ENCODE measurements at places on chromosomes 2 and 18.

- no peak for DNase-seq
Observed at GRCh38 chr18:55110436-55110835, 151.2 kb upstream of the CCDC68 start.

- no peak for DNase-seq
Observed at GRCh38 chr2:51859260-51859659, 827.3 kb upstream of the NRXN1 start.

DNA sequence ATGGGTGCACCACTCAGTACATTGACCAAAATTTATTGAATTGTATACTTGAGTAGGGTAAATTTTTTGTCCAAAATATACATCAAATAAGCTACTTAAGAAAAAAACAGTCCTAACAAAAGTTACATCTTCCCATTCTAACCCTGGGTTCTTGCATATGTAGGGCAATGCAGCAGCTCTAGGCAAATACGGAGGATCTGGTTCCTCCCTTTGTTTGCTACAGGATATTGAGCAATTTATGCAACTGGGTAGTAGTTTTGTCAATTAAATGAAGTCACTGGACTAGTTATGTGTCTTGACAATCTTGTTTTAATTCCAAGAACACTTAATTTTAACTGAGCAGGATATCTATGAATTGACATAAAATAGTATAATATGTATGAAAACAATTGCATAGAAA, 1507.2 kb upstream of the PIK3C3 start:
- no peak for DNase-seq

DNA sequence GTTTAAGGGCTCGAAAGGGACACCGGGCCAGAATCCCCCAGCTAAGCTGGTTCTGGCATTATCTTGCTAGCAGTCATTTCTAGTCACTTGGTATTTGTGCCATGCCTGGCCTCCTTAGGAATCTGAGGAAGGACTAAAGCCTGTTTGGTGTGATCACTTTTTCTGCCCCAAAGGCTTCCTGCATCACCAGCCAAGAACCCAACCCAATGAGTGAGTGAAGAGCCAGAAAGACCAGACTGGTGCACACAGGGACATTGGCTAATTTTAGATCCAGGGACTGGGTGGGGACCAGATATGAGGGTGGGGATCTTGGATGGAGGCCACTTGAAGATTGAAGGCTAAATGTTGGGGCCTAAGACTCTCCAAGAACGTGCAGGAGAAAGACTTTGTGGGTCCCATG, 411.9 kb upstream of the TNP1 start:
- DNase-seq: no peak

- no peak for DNase-seq
Observed at GRCh38 chr2:46976556-46977279, 61.1 kb upstream of the MCFD2 start.

GRCh38 chr18:56661360-56662062, 10.4 kb downstream of the WDR7 start:
- peak; percentile 12 for DNase-seq

DNA sequence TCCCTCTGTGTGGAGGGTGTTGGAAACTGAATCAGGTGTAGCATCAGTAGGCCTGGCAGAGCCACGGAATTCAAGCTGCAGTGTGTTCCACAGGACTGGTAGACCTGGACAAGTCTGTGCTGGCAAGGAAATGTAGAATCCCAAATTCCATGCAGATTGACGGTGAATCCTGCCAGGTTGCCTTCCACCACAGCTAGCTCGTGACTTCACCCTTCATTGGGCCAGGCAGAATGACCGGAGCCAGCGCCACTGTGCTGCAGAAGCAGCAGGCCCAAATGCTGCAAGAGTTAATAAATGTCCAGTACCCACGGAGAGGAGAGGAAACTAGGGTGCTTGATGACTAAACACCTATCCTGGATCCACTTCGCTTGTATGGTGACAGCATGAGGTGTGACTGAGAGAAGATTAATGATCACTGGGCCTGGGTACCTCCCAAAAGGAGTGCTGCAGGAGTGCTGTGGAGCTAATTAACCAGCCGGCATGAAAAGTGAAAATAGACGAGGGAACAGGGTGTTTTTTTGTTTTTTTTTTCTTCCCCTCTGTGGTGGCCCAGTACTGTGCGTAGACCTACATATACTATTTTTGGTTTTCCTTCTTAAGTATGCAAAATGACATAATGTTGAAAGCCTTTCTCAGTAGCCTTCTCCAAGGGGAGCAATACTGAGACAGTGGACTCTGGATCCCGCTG, 122.2 kb downstream of the TANC1 start:
- DNase-seq: no peak

DNA sequence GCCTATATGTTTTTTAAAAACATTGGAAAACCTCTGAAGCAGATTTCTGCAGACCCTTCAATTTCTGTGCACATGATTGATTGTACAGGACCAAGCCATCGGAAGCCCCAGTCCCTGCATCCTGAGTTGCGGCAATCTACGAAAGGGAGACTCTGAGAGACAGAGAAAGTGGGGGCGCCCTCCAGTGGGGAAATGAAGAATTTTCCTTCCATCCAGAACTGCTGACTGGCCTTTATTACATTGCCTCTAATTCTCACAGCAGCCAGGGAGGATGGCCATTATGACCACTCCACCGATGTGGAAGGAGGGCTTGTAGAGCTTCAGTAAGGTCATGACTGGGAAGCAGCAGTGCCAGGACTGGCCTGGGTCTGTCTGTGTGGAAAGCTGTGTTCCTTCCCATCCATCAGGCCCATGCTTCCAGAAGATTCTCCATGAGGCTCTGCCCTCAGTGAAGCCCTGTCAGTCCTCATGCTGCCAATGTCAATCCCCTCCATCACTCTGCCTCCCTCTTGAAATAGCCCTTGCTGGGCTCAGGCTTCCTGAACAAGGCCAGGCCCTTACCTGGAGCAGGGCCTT, 20.0 kb upstream of the RESP18 start:
- peak; percentile 19 for DNase-seq

- DNase-seq: no peak
Observed at GRCh38 chr2:120231564-120231973, 8.4 kb upstream of the TMEM185B start.

GRCh38 chr2:101267671-101268656, 15.3 kb downstream of the CNOT11 start:
- DNase-seq: no peak

DNA sequence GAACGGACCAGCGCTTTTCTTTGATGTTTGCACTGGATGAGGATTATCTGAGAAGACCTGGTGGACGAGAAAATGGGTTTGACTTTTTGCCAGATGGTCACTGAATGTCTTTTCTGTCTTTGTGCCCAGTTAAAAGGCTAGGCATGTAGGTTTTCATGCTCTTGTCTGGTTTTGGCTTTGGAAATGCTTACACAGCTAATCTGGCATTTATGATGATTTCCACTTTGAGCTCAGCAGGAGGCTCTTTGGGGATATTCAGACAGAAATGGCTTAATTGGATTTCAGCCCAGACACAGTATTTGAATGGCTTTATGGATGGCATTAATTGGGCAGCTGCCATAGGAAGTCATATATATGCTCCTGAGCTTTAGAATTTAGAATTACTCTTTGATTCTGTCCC, 59.6 kb downstream of the NCK2 start:
- peak; percentile 45 for DNase-seq

DNA sequence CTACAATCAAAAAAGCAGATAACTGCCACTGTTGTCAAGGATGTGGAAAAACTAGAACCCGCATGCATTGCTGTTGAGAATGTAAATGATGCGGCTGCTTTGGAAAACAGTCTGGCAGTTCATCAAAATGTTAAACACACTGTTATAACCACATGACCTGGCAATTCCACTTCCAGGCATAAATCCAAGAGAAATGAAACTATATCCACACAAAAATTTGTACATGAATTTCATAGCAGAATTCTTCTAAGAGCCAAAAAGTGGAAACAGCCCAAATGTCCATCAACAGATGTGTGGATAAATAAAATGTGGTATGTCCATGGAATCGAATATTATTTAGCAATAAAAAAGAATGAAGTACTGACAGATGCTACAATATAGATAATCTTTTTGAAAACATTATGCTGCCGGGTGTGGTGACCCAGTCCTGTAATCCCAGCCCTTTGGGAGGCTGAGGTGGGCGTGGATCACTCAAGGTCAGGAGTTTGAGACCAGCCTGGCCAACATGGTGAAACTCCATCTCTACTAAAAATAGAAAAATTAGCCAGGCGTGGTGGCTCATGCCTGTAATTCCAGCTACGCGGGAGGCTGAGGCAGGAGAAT, 32.0 kb downstream of the ERCC3 start:
- DNase-seq: peak; percentile 85

DNA sequence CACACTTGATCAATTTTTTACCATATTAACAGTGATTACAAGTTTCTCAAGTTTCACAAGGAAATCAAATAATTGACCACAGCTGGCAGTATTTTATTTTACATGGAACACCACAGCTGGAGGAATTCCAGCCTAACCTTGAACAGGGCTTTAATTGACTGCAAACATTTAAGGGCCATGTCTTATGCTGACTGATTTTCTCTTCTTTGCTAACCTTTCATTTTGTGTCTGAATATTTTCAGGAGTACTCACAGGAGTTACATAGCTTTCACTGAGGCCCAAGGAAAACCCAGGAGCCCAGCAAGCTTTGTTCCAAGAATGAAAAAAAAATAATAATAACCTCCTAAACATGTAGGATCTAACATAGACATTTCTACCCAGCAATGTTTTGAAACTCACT, 49.6 kb downstream of the FRZB start:
- peak; percentile 27 for DNase-seq

DNA sequence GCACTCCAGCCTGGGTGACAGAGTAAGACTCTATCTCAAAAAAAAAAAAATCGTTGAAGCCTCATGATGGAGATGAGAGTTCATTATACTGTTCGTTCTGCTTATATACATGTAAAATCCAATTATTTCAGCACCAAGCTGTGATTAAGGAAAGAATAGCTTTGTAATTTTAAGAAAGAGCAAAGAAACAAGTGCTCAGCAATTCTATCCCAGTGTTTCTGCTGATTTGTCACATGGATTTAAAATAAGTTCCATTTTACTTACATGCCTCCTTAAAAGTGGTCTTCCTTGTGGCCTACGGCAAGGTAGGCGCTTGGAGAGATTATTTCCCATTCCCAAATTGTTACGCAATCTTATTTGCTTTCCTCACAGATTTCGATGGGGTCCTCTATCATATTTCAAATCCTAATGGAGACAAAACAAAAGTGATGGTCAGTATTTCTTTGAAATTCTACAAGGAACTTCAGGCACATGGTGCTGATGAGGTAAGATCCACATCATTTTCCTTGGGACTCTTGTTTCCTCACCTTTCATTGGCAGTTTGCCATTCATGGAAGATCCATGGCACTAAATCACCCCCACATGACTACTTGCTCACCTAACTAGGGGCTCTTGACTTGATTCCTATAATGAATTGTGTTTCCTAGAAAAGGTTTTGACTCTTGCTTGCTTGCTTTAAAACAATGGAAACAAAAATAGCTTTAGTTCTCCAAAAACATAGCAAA, 11.5 kb downstream of the ARPC2 start:
- no peak for DNase-seq

DNA sequence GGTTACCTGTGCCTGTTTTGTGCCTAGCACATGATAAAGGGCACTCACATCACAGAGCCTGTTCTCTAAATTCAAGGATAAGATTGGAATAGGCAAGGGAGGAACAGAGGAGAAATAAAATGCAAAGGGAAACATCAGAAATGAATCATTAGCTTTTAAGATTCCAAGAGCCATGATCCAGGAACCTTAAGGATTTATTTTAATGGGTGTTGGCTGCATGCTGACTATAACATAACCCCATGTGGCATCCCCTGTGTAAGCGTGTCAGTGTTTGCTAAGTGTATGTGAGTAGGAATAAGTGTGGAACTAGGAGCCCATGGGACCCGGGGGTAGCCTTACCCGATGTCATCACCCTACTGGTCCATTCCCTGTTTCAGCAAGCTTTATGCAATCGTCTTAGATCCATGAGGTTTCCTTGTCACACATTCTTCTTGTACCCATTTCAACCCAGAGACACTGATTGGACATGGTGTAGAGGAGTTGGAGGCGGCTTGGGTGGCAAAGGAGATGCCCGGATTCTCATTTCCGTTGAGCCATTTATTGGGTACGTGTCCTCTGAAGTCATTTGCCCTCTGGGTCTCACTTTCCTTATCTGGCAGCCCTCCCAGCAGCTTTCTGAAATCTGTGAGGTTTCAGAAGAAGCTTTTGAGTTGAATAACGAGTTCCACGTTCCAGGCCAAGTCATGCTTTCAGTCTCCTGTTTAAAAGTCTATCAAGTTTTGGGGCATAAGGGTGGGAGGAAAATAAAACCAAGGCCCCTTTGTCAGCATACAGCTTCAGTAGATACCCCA, 117.0 kb downstream of the MGAT5 start:
- peak; percentile 25 for DNase-seq

GRCh38 chr18:77316641-77317040, 67.0 kb downstream of the GALR1 start:
- no peak for DNase-seq

DNA sequence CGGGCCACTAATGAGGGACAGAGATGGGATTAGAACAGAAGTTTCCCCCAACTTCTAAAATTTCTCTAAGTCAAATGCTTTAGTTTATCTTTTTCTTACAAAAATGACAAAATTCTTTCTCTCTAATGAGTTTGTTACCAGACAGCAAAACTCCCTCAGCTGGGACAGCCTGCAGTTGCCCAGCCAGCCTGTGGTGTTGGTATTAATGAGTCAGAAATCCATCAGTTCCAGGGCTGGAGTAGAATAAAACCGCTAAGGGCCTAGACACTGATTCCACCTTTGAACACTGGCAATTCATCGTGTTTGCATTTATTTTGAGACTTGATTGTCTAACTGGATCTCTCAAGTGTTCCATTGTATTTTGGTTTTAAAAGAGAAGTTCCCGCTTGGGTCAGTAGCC, 38.3 kb upstream of the SMAD2 start:
- DNase-seq: no peak

DNA sequence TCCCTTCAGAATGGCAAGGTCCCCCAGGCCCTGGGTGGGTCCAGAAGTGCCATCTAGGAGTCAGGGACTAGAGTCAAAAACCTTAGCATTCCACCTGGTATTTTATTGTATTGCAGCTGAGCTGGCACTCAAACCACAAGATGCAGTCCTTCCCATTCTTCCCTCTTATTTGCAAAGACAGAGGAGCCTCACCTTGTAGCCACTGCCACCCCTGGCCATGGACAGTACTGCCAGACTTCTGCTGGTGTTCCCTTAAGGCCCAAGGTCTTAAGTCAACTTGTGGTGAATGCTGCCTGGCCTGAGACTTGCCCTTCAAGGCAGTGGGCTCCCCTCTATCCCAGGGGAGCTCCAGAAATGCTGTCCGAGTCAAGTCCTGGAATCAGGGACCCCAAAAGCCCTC, 6.9 kb downstream of the UGT1A10 start:
- DNase-seq: no peak

DNA sequence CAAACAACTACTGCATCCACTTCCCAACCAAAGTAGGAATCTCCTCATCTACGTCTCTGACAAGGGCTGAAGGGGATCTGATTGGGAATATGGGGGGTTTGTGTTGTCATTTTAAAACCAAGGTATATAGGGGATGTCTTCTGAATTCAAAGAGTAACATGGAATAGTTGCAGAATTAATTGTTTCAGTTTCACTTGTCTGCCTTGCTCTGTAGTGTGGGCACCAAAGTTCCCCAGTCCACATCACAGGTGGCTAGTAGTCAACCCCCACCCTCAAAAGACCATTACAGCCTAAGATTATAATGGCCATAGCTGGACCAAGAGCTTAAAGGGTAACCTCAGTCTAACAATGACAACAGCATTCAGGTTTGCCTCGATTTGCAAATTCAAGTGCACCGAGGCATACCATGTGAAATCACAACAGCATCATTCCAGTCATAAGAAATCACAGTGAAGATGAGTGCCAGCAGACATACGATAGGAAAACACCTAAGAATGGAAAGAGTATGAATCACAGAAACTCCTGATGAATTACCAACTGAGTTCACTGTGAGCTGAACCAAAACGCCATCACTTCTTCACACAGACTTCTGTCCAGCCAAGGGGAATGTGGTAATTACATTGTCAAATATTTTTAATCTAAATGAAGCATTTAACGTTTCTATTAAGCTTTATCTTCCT, 52.4 kb downstream of the MYO5B start:
- DNase-seq: no peak

Measured in fibroblast of gingiva (primary cell).